ENCODE measurements at places on chromosomes 11 and 22.

- DNase-seq: no peak
Observed at GRCh38 chr11:120091701-120092100, 46.2 kb downstream of the TRIM29 start.

- DNase-seq: peak; percentile 83
Observed at GRCh38 chr11:11534981-11535380, 86.8 kb downstream of the GALNT18 start.

GRCh38 chr11:86740628-86741483 lies 59.5 kb upstream of the PRSS23 start:
- DNase-seq: no peak

GRCh38 chr22:22111267-22111751 lies 128.7 kb upstream of the TOP3B start:
- no peak for DNase-seq

DNA sequence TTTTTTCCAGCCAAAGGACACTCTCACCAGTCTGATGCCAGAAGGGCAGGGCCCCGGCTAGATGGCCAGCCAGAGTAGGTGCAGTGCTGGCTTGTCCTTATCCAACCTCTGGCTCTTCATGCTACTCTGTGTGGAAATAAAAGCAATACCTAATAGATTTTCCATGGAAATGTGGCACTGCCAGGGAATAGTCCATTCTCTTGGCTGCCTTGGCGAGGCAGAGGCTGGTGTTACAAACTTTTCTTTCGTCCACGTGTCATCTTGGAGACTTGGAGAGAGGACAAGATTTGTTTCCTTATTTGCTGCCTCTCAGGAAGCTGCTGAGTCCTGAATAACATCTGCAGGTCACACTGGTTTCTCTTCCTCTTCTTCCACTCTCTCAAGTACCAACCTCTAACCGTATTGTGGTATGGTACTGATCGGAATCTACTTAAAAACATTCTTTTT lies 17.2 kb upstream of the C1QTNF4 start:
- no peak for DNase-seq

GRCh38 chr22:41776381-41776780 lies 24.1 kb upstream of the CCDC134 start:
- no peak for DNase-seq

DNA sequence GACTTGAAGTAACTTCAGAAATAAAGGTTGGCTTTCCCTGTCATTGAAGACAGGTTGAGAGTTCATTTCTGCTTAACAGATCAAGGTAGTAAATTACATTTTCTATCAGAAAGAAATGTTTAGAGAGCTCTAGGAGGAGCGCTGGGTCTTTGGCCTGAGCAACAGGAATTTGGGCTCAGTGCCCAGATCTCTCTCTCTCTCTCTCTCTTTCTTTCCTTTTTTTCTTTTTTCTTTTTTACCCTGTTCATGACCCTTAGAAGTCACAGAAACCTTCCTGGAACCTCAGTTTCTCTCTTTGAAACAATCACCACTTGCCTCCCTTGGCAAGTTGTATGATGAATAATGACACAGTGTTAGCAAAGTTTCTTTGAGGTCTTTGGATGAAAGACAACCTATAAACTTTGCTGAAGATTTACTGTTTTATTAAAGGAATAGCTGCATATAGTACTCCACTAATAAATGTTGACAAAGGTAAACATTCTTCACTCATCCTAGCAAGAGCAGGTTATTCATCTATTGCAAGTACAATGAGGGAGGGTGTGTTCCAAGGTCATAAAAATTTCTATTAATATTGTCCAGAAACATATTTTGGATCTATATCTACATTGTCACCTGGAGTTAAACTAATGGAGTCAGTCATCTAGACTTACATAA lies 35.5 kb upstream of the RASSF10 start:
- DNase-seq: no peak

DNA sequence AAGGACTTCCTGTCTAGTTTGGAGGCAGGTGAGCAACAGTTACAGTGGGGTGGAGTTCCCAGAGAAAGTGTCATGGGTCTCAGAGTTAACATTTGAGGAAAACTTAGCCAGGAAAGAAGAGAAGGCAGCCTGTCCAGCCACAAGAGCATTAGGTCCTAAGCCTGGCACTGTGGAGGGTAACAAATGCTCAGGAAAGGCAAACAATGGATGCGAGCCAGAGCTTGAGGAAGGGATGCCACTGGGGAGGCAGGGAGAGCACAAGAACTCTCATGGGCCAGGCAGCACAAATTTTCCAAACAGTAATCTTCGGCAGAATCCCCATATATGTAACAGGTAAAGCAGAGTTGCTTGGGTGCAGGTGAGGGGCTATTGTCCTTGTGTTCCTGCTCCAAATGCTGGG lies 8.0 kb upstream of the SERPIND1 start:
- DNase-seq: no peak

- DNase-seq: no peak
Observed at GRCh38 chr11:36840378-36840777, 242.3 kb upstream of the RAG2 start.

- no peak for DNase-seq
Observed at GRCh38 chr11:27618281-27618915, 81.9 kb downstream of the BDNF start.

DNA sequence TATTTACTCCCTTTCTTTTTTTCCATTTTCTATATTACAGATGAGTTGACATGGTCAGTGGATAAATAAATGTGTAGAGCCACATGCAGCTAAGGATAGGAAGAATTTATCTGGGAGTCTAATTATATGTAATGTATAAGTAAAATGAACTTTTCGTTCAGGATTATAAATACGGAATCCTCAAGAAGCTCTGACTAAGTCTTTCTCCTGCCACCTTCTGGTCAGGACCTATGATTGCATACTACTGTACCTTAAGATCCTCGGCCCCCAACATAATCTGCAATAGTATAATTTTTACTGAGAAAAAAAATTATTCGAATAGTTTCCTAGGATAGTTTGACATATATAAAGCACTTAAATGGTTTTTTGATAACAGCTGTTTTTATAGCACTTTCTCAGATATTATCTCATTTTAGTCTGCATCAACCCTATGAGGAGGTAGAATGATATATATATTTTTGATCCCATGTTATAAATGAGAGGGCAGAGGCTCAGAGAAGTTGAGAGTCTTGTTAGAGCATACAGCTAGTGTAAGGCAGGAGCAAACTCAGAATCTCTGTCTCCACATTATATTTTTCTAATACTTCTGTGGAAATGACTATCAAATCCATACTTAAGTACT lies 36.1 kb downstream of the CCDC90B start:
- DNase-seq: peak; percentile 29

DNA sequence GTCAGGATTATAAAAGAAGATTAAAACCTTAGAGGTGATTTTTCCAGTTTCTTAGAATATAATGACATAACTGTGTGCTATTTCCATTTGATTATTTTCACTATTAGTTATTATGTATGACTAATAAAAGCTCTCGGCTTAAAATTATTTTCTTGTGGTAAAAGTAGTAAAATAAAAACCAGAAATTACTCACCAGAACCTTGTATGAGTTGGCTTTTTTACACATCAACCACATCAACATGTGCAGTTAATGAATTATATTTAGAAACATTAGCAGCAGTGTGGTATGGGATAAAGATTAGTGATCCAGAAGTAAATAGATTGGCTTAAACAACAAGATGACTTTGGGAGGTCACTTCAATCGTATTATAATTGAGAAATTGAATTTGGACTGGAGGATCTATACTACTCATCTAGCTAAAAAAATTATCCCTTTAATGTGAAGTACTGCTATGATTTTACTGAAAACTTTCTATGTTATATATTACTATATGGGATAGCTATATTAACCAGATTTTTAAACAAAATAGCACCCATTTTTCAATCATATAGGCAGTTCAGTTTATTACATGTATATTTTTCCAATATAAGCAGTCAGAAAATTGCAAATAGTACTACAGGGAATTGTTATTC lies 2.8 kb upstream of the BCO2 start:
- no peak for DNase-seq

DNA sequence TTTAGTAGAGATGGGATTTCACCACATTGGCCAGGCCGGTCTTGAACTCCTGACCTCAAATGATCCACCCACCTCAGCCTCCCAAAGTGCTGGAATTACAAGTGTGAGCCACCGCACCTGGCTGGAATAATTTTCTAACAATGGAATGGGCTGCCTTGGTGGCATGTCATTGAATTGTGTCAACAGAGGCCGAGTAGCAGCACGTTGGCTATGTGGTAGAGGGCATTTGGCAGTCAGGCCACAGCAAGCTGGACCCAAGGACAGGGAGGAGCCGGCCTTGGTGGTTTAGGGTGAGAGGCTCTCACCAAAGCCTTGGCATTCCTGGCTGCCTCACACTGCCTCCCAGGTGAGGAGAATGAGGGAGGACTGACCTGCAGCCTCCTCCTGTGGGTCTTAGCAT lies 4.1 kb upstream of the NIPSNAP1 start:
- DNase-seq: no peak

DNA sequence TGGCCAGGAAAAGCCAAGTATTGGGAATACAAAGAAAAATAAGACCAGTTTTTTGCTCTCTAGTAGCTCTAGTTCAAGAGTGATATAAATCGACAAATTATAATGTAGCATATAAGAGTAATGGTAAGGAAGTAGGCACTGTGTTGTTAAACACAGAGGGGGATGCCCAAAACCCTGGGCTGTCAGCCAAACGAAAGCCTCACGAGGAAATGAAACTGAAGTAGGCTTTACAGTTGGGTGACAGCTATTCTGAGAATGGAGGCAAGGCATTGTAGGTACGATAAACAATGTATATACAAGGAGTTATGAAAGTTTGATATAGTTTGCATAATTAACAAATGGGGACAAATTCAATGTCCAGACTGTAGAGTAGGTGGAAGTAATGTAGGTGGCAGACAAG lies 176.4 kb downstream of the FAM181B start:
- DNase-seq: no peak

- no peak for DNase-seq
Observed at GRCh38 chr11:48001438-48002021, 21.2 kb downstream of the PTPRJ start.

DNA sequence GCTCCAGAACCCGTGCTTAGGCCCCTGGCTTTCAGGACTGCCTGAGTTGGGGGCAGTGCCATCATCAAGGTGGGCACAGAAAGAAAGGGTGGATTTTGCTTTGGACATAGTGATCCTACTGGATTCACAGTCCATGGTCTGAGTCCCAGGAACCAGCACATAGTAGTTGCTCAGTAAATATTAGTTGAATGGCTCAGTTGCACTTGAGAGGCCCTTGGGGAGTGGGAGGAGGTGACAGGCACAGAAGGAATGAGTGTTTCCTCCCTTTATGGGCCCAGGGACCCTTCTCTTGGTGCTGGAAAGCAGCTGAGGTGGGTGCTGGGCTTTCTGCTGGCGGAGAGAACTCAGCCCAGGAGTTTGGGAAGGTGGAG lies 16.6 kb downstream of the ARHGEF17 start:
- DNase-seq: no peak

- no peak for DNase-seq
Observed at GRCh38 chr11:45834298-45834756, 12.9 kb upstream of the CRY2 start.

DNA sequence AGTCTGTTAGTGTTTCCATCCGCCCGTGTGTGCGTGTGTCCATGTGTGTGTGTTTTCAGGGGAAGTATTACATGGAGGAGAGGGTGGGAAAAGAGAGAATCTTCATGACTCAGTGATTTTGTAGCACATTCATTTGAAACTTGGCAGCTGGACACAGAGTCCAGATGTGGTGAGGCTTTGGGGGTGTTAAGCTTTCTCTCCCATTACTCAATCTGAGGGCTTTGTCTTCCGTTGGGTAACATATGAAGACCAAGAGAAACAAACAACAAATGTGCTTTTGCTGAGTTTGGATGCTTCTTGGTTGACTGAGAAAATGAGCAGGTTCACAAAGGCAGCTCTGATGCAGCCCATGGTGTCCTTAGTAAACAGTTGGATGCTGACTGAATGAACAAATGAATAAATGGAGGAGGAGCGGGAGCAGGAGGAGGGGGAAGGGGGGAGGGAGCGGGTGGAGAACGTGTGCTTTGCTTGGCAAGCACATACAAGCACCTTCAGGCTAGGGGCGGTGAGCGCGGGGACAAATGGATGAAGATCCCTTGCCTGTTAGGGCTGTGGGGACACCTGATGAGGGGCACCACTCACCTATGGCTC lies 104.3 kb downstream of the ST3GAL4 start:
- DNase-seq: peak; percentile 72

DNA sequence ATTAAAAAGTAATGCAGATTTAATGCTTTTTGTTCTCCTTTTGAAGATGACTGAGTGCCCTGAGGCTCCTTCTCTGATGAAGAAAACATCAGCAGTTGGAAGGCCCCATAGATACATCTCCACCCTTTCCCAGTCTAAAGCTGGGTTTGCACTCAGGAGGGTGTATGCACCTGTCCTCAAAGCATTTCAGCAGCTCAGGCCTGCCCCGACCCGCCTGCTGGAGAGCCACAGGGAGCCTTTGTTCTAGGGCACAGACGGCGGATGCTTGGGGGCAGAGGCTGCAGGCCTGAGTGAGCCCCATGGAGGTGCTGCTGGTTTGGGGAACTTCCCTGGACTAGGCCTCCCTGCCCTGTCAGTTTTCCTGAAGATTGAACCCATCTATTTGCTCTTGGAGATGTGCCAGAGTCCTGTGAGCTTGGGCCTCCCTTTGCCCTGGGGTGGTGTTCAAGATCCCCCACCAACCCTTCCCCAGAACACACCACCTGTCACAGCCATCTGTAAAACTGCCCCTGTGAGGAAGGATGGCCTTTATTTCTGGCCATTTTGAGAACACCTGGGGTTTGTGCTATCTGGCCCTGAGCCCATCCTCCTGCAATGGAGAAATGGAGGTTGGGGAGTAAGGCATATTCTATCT lies 160.0 kb downstream of the NAV2 start:
- peak; percentile 88 for DNase-seq

- DNase-seq: no peak
Observed at GRCh38 chr22:39641660-39642310, 71.2 kb downstream of the CACNA1I start.

GRCh38 chr11:130606178-130606577 lies 157.7 kb downstream of the ADAMTS15 start:
- DNase-seq: no peak

DNA sequence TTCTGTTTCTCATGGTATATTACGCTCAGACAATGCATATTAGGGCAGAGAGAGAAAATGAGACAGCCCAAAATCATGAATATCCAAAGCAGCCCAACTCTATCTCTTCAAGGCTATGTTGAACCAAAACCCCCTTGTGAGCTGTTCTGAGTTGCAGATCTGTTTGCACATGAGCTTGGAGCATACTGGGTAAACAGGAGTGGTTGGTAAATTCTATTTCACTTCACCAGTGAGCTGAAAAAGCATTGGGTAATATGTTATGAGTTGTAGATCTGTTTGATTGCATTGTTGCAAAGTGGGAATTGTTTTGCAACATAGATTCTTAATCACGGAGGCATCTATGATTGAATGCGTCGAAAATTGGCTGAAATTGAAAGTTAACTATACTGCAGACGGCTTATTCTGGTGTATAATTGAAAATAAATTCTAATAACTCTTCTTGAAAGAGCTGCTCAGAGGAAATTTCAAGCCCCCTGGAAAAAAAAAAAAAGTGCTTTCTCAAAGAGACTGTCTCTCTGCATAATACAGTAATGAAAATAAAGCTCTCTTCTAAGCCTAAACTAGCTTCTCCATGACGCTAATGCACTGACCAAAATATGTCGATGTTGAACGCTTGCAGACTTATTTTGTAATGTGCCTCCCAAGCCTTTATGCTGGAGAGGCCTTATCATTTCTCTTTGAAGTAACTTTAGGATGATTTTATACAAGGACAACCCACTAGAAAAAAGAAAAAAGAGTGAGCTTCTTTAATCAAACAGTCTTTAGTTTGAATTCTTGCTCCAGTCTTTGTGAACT lies 263.7 kb downstream of the NTM start:
- no peak for DNase-seq
